ENCODE measurements at places on chromosomes 12 and 14.

DNA sequence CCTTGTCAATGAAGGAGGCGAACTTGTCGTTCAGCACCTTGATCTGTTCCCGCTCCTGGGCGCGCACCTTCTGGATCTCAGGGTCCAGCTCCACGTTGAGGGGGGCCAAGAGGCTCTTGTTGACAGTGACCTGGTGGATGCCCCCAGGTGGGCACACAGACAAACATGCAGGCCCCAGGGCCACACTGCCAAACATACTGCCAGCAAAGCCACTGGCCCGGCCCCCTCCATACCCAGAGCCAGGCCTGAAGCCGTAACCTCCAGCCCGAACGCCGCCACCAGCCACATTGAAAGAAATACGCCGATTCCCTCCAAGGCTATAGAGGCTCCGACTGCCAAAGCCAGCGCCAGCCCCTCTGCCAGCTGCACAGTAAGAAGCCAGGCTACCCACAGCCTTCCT is 337 bp downstream of the KRT74 start:
- DNase-seq = no peak

- DNase-seq = no peak
Measured at GRCh38 chr14:79576424-79576823, 634.9 kb downstream of the DIO2 start.

GRCh38 chr12:11437966-11438365 is 42.6 kb upstream of the PRB2 start:
- DNase-seq = no peak

DNA sequence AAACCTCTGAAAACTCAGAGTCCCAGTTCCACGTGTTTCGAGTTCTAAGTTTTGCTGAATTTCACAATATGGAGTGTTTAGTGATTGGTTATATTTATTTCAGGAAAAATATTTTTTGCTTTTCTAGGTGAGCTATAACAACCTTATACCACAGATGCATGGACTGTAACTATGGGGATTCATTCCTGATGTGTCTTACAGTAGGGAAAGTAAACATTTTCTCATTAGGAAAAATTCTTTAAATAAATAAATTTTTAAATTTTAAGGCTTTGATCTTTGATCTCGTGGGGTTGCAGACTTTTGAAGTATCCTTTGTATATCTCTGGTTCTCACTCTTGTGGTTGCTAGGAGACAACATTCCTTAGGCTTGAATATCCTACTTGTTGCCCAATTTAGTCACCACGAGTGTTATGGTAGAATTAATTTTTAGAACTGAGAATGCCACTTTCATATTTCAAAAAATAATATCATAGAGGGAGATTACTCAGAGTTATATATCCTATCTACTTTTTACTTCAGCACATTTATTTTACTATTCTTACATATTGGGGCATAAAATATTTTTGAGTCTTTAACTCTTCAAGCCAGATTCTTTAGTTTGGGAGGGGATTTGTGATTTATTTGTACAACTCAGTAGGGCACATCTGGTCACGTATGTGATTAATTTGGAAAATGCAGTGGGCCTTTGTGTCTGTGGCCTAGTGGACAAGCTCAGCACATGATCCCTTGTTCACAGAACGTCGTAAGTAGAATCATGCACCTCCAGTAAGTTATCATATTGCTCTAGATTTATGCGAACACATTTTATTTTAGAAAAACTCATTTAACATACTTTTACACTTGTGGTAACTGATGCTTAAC is 224.0 kb downstream of the TTC6 start:
- no peak for DNase-seq

DNA sequence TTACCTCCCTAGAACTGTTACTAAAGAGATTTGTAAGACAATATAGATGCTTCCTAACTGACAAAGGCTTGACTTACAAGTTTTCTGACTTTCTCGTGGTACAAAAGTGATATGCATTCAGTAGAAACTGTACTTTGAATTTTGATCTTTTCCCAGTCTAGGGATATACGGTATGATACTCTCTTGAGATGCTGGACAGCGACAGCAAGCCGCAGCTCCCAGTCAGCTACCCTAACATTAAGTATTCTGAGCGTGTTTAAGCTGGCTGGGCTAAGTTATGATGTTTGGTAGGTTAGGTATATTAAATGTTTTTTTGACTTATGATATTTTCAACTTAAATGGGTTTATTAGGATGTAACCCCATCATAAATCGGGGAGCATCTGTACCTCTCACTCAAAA is 55.2 kb upstream of the CDKL1 start:
- no peak for DNase-seq

DNA sequence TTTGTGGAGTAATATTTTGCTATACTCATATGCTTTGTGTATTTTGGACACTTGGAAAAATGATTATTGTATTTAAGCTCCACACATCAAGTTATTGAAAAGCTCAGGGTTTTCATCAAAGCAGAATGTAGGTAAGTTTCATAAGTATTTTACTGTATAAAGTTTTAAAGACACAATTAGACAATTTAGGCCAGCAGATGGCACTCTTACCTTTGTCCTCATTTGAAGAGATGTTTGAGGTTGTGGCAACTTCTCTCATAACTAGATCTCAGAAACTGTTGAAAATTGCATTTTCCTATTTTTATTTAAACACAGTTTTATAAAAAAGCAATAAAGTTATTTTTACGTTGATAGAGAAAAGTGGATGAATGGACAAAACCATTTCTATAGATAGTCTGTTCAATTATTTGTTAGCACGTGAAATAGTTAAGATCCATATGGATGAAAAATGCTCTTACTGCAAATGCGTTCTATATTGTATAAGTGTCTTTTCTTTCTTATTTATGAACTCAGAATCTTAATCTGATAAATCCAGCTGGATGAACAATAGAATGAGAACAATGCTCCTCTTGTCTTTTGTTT is 300.0 kb downstream of the AEBP2 start:
- DNase-seq = peak; percentile 37

- no peak for DNase-seq
Measured at GRCh38 chr14:101548710-101549109, 12.6 kb upstream of the DIO3 start.

GRCh38 chr12:110742096-110742717 is 484 bp downstream of the PPP1CC start:
- no peak for DNase-seq

- no peak for DNase-seq
Measured at GRCh38 chr14:68680541-68681051, 112.3 kb downstream of the ZFP36L1 start.

DNA sequence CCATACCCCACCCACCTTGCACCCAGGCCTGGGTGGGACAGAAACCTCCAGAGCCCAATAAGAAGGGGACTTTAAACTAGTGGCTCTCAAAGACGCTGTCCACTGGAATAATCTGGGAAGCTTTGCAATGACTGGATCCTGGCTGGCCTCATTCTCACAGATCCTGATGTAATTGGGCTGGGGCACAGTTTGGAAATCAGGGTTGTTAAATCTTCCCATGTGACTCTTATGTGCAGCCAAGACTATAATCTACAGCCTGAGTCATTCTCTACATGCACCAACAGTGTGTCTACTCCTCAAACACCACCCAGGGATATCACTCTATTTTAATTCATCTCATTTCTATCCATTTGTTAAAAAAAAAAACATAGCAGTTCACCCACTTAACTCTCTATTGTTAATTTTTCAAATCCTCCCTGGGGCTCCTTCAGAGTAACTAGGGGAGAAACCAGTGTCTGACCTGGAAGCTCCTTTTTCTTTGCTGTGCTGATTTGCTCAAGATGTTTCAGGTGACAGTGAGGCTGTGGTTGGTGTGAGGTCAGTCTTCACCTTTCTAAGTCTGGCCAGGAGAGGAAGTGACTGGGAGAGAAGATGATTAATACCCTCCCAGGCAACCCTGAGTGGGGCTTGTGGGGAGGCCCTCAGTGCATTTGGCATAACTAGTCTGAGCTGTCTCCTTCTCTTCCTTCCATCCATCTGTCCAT is 211.6 kb upstream of the SFSWAP start:
- DNase-seq = no peak

All from progenitor cell of endocrine pancreas (in vitro differentiated cells).